Posterior vena cava (tissue), 2 donors: ENCODE measurements at places on chromosomes 3 and 15. TPM values are rescaled to one million over a fixed set of nuclear protein-coding genes. Genes with fewer than 3 reads are reported as not detected.

GRCh38 chr3:76754247-76754646 lies 285.7 kb upstream of the ROBO2 start:
- no peak for DNase-seq

GRCh38 chr3:123301331-123302184 lies 99.8 kb downstream of the SEC22A start:
- DNase-seq = peak; percentile 74

- no peak for DNase-seq
Observed at GRCh38 chr3:81920816-81921215, 159.4 kb upstream of the GBE1 start.

ACSBG1 gene
- total RNA-seq = not detected

DNA sequence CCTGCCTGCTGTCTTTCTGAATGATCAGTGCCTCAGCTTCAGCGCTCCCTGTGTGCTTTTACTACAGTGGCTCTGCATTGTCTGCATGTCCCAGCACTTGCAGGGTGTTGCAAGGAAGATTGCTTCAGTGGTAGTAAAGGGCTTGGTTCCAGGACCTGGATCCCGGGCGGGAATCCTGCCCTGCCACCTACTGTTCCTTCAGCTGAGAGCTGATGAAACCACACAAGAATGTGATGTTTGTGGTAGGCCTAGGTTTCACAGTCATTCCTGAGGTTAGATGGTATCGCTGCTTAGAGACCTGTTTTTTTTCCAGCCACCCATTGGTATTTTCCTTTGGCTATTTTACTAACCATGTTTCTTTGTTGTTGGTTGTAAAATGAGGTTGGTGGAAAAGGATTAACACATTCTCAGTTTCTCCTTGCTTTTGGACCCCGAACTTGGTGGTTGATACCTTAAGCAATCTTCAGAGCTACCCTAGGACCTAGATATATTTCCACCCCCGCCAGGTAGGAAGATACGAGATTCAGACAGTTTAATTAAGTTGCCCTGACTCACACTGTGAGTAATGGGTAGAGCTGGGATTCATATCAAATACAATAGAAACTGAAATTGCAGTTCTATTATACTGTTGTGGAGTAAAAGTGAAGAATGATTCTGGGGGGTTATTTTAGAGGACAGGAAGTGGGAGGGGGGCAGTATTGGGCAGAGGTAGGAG lies 11.4 kb downstream of the GPR87 start:
- DNase-seq = peak; percentile 85

GRCh38 chr15:95176794-95177577 lies 945.6 kb downstream of the MCTP2 start:
- DNase-seq = no peak

DNA sequence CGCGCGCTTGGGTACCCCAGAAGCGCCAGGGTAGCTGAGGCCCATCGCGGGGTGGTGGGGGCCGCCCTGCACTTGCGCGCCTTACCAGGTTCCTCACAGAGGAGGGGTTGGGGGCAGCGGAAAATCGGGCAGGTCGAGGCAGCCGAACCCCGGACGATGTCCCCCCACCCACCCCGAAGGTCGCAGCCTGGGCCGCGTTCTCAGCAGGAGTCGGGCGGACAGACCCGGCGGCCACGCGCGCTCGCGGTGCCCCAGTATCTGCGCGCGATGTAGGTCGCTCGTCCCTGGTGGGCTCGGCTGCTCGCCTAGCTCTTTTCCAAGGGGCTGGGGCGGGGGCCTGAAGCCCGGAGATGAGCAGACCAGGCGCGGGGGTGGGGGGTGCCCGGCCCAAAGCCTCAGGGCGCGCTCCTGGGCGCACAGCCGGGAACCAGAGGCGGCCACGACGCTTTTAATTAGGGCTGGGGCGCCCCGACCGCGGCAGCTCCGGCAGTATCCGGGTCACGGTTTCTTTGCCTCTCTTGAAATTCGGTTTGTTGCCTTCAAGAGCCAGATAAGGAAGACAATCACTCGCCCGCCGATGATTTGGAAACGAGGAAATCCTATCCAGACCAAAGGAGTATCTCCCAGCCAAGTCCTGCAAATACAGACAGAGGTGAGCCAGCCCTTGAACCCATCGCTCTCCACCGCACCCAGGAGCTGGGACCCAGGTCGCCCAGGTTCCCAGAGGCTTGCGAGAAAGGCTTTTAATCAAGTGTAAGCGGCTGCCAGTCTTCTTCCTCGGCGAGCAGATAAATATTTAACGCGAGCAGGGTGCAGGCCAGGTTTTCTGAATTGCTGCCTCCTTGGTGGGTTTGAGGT lies 4.6 kb downstream of the SKOR1 start:
- no peak for DNase-seq

DNA sequence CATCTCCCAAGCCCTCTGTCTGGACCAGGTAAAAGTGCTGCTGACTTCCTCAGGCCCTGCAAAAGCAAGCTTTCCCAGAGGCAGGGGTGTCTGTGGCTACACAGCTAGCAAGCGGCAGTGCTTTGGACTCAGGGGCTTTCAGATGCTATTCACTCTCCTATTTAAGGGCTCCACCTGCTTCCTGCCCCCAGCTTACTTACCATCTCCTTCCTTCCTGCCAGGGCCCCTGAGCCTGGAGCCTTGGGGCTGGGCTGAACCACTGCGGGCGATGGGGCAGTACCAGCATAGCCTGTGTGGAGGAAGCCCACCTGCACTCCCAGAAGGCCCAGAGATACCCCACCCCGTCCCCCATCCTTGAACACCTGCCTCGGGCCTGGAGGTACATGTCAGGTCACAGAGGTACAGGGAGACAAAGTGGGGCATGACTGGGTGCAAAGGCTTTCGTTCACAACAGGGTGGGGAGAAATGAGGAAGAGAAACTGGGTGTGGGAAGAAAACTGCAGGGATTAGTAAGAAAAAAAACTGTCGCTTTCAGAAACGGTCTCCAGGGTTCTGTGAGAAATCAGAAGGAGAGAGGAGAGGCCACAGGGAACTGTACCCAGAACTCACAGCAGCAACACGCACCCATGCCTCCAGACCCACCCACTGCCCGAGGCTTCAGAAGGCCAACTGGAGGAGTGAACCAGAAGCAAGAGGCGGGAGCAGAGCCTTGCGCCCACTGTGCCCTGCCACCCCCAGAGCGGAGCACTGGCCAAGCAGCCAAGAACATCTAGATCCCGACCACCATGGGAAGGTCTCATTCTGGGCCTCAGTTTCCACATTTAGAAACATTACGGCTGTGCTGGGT lies 49.5 kb downstream of the CCDC12 start:
- DNase-seq = peak; percentile 78

- no peak for DNase-seq
Observed at GRCh38 chr15:89186803-89187202, 34.6 kb downstream of the RLBP1 start.

GRCh38 chr15:69424001-69424400 lies 9.9 kb downstream of the KIF23 start:
- DNase-seq = no peak

DNA sequence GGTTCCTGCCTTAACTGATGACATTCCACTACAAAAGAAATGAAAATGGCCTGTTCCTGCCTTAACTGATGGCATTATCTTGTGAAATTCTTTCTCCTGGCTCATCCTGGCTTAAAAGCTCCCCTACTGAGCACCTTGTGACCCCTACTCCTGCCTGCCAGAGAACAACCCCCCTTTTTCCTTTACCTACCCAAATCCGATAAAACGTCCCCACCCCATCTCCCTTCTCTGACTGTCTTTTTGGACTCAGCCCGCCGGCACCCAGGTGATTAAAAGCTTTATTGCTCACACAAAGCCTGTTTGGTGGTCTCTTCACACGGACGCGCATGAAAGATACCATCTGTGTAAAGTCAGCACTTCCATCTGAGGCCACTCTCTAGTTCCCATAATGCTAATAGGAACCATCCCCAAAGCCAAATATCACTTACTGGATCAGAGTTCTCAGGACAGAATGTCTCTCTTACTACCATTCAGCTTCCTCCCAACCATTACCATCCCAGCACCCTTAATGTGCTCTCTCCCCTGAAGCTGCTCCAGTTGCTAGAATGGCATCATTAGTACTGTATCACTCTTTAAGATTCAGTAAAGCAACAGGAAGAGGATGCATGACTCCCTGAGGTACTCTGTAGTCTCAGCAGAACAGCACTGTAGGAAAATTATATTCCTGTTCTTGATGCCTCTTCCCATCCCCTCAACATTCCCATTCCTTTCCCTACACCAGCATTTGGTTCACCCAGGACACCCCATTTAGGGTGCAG lies 2.3 kb upstream of the HRG start:
- no peak for DNase-seq

EPHB1 gene
- total RNA-seq = 3.7 TPM

GRCh38 chr3:112011376-112011940 lies 12.7 kb downstream of the TAGLN3 start:
- DNase-seq = no peak

GRCh38 chr3:6396631-6397030 lies 464.3 kb upstream of the GRM7 start:
- DNase-seq = no peak

- DNase-seq = no peak
Observed at GRCh38 chr3:110656394-110657025, 415.1 kb upstream of the NECTIN3 start.

GRCh38 chr3:108090049-108090700 lies 656 bp downstream of the CD47 start:
- DNase-seq = peak; percentile 72

DNA sequence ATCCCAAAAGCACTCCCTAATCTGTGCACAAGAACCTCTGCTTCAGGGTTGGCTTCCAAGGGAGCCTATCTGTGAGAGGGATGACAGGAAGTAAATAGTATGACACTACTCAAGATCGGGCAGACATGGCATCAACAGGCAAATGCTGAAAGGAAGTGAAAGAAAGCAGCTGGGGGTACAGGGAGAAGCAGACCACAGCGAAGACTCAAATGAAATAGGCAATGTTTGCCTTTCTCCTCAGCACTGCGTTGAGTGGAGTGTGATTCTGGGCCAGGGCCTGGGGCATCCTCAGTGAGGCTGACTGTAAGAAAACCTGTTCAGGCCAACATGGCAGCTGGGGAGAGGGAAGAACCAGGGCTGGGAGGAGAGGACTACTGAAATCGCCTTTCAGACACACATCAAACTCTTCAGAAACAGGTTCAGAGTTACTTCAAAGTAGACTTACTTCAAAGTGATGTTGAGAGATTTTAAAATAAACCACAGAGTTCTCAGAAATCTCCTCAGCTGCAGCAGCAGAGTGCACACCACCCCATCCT lies 96.6 kb downstream of the SLC9A9 start:
- no peak for DNase-seq

DNA sequence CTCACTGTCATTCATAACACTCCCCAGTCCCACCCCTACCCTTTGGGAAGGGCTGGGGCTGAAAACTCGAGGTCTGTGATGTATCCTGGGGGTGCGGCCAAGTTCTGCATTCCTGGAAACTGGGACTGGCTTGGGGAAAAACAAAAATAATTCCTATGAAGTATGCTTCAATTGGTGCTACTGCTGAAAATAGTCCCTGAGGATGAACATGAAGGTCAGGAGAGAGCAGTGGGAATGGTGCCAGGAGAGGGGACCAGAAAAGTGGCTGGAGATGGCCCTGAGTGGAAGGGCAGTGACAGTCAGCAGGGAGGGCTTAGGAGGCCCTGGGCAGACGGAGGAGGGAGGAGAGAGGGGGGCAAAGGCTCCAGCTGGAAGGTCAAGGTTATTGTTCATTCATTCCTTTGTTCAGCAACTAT lies 4.8 kb upstream of the ISLR start:
- no peak for DNase-seq

SLC12A1 gene
- total RNA-seq = not detected

GRCh38 chr3:52609316-52609815 lies 73.0 kb downstream of the UQCC5 start:
- DNase-seq = no peak

ANKDD1A gene
- total RNA-seq = 25.1 TPM

- DNase-seq = no peak
Observed at GRCh38 chr3:146166415-146166821, 5.4 kb upstream of the PLOD2 start.

P2RY14 gene
- 5.3 TPM for total RNA-seq

DNA sequence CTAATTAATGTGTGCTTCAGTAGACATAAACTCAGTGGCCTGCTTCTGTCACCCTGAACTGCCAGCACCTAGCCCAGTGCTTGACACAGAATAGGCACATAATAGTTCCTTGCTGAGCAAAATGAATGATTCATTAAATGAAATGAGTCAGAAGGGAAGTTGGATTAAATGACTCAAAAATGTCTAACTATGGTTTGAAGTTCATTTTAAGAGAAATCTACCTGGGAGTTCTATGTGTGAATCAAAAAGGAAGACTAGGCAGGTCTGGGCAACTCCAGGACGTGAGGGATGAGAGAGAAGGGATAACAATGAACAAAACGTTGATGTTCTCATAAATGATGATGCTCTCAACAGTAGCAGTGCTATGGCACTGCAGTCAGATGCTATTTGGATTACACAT lies 175.0 kb downstream of the CFAP20DC start:
- DNase-seq = no peak

AGBL1 gene
- total RNA-seq = not detected

DNA sequence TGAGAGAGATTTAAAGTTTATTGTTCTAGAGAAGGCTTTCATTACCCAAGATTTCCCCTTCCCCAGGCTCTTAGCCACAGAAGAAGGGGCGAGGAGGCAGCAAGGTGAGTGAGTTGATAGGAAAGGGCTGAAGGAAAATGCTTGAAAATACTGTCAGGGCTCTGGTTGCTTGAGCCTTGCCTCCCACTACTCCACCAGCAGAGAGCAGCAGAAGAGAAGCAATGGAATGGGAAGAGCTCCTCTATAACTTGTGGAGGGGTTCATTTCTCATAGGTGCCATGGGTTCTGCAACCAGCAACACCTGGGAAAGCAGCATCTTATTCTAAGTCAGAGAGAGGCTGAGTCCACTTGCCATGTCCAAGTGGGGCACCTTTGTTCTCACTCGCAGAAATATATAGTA lies 184.0 kb upstream of the CNTN6 start:
- DNase-seq = no peak

- DNase-seq = peak; percentile 38
Observed at GRCh38 chr15:65336493-65337435, 32.3 kb downstream of the RNU5B-1 start.

- no peak for DNase-seq
Observed at GRCh38 chr15:70504988-70505387, 258.4 kb downstream of the UACA start.

- no peak for DNase-seq
Observed at GRCh38 chr3:104133630-104134029, 1233.1 kb upstream of the ALCAM start.

DNA sequence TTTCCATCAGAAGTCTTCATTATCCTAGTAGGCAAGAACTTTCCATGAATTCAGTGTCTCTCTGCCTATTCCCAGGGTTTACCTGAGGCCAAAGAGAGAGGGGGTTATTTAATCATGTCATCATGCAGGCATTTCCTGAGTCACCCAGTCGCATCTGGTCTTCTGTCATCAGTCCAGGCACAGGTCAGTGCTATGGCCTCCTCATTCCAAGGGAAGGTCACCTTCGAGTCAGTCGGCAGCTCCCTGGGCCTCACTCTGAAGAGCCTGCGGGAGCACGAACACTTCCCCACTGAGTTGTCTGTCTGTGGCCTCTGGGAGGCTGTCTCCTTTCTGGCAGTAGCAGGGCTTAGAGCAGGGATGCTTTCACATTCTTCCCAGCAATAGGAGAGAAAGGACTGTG lies 26.2 kb upstream of the LRTM1 start:
- DNase-seq = no peak

GRCh38 chr3:160369784-160370183 lies 29.2 kb downstream of the IFT80 start:
- no peak for DNase-seq
